ENCODE measurements at places on chromosomes 1 and 21.

DNA sequence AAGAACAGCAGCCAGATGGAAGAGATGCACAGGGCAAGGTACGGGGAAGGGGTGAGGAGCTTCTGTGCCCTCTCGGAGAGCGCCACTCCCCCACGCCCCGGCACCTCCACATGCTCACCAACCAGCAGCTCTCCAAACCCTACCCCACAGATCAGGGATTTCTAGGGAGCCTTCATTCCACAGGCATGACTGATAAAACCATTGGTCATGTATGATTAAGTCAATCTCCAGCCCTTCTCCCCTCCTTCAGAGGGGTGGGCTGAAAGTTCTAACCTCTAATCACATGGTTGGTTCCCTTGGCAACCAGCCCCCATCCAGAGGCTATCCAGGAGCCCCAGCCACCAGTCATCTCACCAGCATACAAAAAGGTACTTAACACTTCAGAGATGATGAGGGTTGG is 144.7 kb downstream of the TGFBR3 start:
- DNase-seq = peak; percentile 77

DNA sequence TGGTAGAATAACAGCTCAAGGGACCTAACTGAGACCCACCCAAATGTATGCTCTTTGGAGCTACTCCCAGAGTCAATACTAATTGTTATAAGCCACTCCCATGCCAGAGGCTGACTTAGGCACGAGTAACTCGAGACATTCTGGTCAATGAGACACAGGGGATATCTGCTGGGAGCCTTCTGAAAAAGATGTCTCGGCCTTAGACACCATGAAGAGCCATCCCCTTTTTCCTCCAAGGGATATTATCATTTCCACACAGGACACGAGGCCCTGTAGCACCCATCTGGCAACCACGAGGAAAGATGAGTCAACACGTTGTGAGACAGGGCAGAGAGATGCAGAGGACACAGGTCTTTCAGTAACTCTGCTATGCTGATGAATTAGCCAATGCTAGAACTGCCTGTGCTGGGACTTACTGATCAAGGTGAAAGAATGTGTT is 30.7 kb downstream of the ITPKB start:
- peak; percentile 91 for DNase-seq

DNA sequence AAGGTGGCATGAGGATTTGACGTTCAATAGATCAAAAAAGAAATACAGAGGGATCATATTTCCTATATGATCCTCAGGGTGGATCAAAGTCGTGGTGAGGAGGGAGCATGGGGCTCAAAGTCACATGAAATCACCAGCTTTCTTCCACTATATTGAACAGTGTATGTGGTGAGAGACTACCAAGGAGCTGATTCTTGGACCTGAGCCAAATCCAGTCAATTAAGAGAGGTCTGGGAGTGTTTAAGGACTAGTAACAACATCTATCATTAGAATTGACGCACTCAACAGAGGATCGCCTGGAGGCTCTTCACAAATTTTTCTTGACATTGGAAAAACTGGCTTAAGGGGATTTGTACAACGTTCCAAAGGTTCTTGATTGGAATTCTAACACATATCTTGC is 267.7 kb upstream of the PROX1 start:
- no peak for DNase-seq

DNA sequence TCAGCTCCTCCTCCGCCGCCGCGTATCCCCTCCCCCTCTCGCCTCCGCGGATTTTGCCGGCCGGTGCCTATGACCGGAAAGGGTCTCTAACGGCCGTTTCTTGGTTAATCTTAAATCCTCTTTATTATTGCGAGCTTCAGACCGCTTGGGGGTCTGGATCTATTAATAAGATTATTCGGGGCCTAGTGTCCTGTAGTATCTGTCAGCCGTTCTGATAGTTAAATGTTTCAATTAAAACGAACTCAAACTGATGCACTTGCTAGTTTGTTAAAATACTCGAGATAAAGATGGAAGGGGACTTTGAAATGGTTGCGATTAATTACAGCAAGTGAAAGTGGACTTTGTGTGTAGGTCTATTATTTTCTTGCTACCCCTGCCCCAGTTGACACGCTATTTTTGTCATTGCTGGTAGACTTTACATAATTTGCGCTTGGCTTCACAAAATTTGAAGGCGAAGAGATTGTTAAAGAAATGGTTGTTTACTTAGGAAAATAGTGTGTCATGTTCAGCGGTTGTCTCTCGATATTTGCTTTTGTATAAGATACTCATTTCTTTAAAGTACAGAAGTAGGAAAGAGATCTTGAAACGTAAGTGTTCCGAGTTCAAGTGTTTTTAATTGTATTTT is 779 bp downstream of the SON start:
- DNase-seq = peak; percentile 74
